Stimulated activated CD4-positive, alpha-beta T cell treated with anti-CD3 and anti-CD28 coated beads, TNF-alpha, amount 100 ng/mL, for 1 hour (primary cell): ENCODE measurements at places on chromosomes 4 and X.

DNA sequence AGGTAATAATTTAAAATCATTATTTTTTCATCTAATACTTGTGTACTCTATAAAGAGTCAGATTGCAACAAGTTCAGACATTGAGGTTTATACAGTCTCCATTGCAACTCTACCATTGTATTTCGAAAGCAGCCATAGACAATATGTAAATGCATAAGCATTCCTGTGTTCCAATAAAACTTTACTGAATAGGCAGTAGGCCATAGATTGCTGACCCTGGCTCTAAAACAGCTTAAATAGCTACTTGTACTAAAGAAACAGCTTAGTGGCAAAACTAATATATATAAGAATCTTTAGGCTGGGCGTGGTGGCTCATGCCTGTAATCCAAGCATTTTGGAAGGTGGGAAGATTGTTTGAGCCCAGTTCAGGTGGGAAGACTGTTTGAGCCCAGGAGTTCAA is 115.3 kb downstream of the PRSS12 start:
- DNase-seq, result no peak

- DNase-seq, result no peak
These were observed 2.6 kb downstream of the MID1IP1 start for GRCh38 chrX:38803588-38804431.

GRCh38 chrX:17559728-17560379 is 177.4 kb upstream of the SCML1 start:
- DNase-seq, result no peak

DNA sequence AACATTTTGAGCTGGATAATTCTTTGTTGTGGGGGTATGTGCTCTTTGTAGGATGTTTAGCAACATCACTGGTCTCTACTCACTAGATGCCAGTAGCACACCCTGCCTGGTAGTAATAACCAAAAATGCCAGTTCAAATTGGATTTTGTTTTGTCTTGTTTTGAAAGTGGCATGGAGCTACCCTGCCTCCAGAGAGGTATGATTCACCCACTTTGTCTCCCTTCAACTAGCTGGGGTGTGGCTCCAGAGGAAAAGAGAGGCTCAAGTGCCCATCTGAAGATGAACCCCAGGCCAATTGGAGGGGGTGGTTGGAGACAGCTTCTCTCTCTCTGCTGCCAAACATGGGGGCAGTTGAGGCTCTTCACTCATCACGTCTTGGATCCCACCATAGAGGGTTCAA is 34.5 kb downstream of the NIPAL1 start:
- DNase-seq, result no peak

DNA sequence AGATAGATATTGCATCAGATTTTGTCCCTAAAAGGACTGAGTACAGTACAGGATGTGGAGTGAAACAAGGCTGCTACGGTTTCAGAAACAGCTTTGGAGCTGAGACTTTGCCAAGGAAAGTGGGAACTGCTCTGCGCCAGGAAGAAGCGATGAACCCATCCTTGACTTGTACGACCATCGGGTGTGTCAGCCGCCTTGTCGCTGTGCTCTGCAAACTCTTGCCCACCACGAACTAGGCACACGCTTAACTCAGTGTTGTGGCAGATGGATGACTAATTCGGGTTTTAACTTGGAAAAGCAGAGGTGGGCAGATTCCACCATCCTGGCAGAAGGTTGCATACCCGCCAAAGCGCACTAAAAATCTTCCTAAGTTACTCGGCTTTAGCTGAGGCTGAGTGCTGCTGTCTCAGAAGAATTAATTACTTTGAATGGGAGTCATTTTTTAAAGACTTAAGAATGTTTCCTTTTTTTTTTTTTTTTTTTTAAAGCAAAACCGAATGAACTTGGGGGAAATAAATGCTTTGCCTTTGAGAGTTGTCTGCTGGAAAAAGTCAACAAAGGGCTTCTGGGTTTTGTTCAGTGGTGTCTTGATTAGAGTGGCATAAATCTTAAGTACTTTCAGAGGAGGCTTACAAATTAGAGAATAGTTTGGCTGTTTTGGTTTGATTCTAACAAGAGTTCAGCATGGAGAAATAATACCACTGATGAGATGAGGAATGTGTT is 69.5 kb downstream of the SHROOM2 start:
- no peak for DNase-seq

GRCh38 chrX:145393702-145394235 is 146.5 kb downstream of the SPANXN1 start:
- DNase-seq, result no peak

DNA sequence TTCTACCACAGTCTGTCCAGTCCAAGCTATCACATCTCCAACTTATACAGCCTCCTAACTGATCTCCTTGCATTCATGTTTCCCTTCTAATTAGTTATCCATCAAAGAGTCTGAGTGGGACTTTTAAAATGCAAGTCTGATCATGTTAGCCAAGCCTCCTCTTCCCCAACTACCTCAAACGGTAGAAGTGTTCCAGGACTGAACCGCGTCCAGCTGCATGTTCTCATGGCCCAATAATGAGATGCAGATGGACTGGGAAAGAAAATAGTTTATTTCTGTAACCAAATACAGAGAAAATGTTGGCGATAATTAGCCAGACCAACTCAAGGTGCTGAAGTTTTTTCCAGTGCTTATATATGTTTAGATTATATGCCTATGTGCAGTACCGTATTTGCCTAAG is 46.6 kb upstream of the PPP1R2C start:
- no peak for DNase-seq

- DNase-seq, result no peak
These were observed 16.6 kb downstream of the TRIM2 start for GRCh38 chr4:153220682-153221395.

GRCh38 chr4:171583790-171584189 is 229.4 kb upstream of the GALNTL6 start:
- DNase-seq, result no peak

DNA sequence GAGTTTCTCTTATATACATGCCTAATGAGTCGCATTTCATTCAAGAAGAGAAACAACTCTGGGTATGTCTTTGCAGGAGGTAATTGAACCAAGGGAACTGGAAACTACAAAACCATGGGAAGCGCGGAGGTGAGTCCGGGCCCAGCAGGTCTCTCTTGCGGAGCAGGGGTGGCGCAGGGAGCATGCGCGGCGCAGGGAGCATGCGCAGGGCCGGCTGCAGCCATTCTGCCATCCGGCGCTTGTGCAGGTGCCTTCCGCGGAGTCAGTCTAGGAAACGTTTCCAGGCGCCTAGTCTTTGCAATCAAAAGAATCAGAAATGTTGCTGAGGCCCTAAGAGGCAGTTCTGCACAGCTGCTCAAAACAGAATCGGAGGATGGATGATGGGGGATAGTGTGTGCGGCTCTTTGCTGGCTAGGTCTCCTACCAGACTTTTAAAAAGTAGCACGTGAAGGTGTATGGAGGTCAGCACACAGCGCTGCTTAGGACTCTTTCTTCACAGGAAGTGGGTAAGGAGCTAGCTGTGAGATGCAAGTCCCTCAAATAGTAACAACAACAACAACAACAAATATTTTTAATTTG is 433.8 kb upstream of the FAT1 start:
- DNase-seq, result no peak

- DNase-seq, result no peak
These were observed 35.0 kb upstream of the RASGEF1B start for GRCh38 chr4:81506731-81507130.

GRCh38 chrX:130304587-130305368 is 34.9 kb upstream of the SLC25A14 start:
- DNase-seq, result no peak

- DNase-seq, result no peak
These were observed 8.9 kb downstream of the BCLAF3 start for GRCh38 chrX:19981947-19982346.

DNA sequence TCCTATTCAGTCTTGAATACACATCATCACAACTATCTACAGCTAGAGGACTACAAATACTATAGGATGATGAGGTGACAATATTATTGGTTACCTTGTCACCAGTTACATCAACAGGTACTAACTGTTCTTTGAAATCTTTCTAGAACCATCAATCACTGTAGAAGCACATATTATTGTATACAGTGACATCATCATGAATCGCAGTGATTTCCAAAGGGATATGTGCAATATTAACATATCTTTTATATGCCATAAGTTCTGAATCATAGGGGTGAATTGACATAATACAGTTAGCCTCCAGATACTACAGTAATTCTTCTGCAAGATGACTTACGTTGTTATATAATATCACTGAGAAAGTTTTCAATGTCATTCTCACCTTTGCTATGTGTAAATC is 105.2 kb upstream of the HPGD start:
- DNase-seq, result no peak

GRCh38 chr4:90118527-90119195 is 8.5 kb upstream of the CCSER1 start:
- DNase-seq, result no peak

- DNase-seq, result no peak
These were observed 218.8 kb downstream of the STPG2 start for GRCh38 chr4:97924341-97924958.

DNA sequence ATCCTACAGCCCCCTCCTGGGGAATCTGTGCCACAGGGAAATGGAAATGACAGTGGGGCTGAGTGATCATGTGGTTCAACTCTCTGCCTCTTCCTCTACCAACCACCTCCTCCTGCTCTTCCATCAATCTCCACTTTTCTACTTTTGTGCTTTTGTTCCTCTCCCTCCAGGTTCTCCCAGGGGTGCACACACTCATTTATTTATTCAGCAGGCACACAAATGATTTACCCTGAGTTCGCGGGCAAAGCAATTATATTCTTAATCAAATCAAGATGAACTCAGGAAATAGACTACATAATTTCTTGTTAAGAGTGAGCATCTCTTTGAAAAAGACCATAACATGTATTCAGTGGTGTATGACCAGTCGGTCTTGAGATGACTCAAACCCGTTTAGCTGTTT is 69.2 kb downstream of the VCX3A start:
- DNase-seq, result no peak

DNA sequence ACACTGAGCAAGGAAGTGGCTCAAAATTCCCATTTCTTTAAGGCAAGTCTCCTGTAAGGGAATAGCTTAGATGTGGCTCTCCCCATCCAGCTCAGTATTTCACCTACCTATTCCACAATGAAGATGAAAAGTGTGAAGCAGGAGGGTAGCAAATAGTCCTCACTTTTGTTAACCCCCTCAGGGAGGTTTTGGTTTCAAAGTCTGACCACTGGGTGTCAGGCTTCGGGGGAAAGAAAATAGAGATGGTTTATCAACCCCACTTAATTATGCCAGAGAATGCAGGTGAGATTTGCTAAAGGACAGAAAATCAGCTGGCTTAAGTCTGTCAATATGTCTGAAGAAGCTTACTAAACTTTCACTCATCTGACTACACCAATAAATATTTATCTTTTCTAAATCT is 69.5 kb downstream of the DHX15 start:
- no peak for DNase-seq

GRCh38 chr4:7642741-7643458 is 208.2 kb upstream of the PSAPL1 start:
- no peak for DNase-seq

DNA sequence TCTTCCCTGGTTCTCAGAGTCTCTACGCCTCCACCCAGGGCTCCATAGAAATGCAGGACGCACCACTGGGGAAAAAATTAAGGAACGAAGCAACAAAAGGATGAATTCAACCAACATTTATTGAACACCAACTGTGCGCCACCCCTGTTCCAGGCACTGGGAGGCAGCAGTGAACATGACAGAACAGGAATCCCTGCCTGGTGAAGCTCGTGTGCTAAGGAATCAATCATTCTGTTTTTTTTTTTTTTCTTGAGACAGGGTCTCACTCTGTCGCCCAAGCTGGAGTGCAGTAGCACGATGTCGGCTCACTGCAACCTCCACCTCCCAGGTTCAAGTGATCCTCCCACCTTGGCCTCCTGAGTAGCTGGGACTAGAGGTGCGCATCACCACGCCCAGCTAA is 1.9 kb upstream of the FTSJ1 start:
- no peak for DNase-seq

GRCh38 chrX:69137371-69138117 is 27.7 kb downstream of the PJA1 start:
- DNase-seq, result no peak

GRCh38 chr4:6884341-6884870 is 25.2 kb upstream of the TBC1D14 start:
- no peak for DNase-seq

GRCh38 chr4:177902386-177902785 is 460.1 kb upstream of the AGA start:
- no peak for DNase-seq

GRCh38 chr4:8525383-8526120 is 54.6 kb upstream of the GPR78 start:
- DNase-seq, result no peak
